NCI-H2171 (cell line): ENCODE measurements at places on chromosomes 12 and 14.

GRCh38 chr14:51251486-51251885 lies 11.4 kb downstream of the TMX1 start:
- DNase-seq: no peak

- DNase-seq: no peak
These were observed 114.9 kb downstream of the ANO2 start for GRCh38 chr12:5830111-5830510.

- DNase-seq: no peak
These were observed 281.7 kb upstream of the AMIGO2 start for GRCh38 chr12:47361389-47362021.

GRCh38 chr14:78790271-78790670 lies 620.1 kb downstream of the NRXN3 start:
- no peak for DNase-seq

GRCh38 chr12:101021911-101022388 lies 188.1 kb downstream of the SLC5A8 start:
- DNase-seq: no peak

GRCh38 chr12:120224304-120225199 lies 23.6 kb upstream of the RPLP0 start:
- peak; percentile 79 for DNase-seq
